Right ventricle myocardium superior (tissue), 1 donor: ENCODE measurements at places on chromosomes 2 and 18. TPM values are rescaled to one million over a fixed set of nuclear protein-coding genes. Genes with fewer than 3 reads are reported as not detected.

The ALKAL2 gene
- total RNA-seq = not detected

The VAMP8 gene
- 16.9 TPM for total RNA-seq

The SLC39A10 gene
- 9.6 TPM for total RNA-seq

The ACTG2 gene
- 1.7 TPM for total RNA-seq

The VAMP5 gene
- 56.3 TPM for total RNA-seq

The SMYD1 gene
- total RNA-seq = 468 TPM

The FBXO15 gene
- not detected for total RNA-seq

The FARSB gene
- total RNA-seq = 15.8 TPM

The IL1F10 gene
- not detected for total RNA-seq

The ANKRD30BL gene
- not detected for total RNA-seq

The TMEM178A gene
- 1.9 TPM for total RNA-seq

The UGT1A5 gene
- not detected for total RNA-seq

The TMBIM1 gene
- 117 TPM for total RNA-seq

The APOB gene
- 8.5 TPM for total RNA-seq

The NEB gene
- total RNA-seq = 1.5 TPM

The MAP3K19 gene
- not detected for total RNA-seq

The NETO1 gene
- not detected for total RNA-seq

The ACYP2 gene
- 64.2 TPM for total RNA-seq

The MEP1B gene
- not detected for total RNA-seq

The EGR4 gene
- total RNA-seq = not detected

The ADAM23 gene
- total RNA-seq = 58.9 TPM

The KIF1A gene
- total RNA-seq = 0.65 TPM

The UGT1A6 gene
- total RNA-seq = 0.32 TPM

The DCDC2C gene
- total RNA-seq = not detected

The ATG4B gene
- 41.3 TPM for total RNA-seq

The TANC1 gene
- 56.2 TPM for total RNA-seq

The B4GALT6 gene
- 7.4 TPM for total RNA-seq

The MAP3K2 gene
- 22.5 TPM for total RNA-seq

The MAL gene
- 5.5 TPM for total RNA-seq

The SLC30A3 gene
- 10.4 TPM for total RNA-seq

The CCDC102B gene
- total RNA-seq = 4.4 TPM

The CFAP53 gene
- 0.11 TPM for total RNA-seq

The CHRNG gene
- total RNA-seq = not detected

The ZNF804A gene
- total RNA-seq = not detected

The CDK5R2 gene
- not detected for total RNA-seq

The DSG2 gene
- total RNA-seq = 37.1 TPM

The ARHGAP25 gene
- 7.3 TPM for total RNA-seq

The MPV17 gene
- 37.2 TPM for total RNA-seq

The HOXD13 gene
- total RNA-seq = not detected
